ENCODE measurements at places on chromosomes 7 and 10. TPM values are rescaled to one million over a fixed set of nuclear protein-coding genes. Genes with fewer than 3 reads are reported as not detected.

DNA sequence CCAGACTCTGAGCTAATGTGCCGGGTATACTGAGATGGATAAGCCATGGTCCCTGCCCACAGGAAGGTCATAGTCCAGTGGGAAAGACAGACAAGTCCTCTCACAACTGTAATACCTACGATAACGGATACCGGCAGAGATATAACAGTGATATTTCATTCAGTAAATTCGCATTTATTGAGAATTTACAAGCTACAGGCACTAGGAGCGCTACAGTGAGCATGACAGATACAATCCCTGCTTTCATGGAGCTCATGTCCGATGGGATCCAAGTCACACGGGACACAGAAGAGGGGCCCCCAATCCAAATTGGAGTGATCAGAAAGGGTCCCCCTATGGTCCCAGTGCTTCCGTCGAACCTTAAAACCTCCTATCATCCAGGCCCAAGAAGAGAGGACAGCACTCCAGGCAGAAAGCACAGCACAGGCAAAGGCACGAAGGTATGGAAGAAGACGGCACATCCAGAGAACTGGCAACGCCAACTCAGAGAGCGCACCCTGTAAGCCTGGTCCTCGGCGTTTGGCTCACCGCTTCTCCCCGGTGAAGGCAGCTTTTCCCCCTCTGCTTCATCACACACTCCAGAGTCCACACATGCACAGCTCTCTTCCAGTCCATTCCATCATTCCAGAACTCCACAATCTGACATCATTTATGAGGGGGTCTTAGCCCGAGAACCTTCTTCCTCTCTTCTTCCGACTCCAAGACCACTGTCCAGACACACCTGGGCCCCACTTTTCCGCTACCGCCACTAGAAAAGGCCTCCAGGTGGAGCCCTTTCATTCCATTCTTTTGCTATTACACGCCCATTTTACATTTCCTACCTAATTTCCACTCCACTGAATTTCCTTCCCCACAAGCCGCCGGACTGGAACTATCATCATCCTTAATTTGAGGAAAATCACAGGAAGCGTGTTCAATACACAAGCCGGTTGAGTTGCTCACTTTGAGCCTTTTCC lies 47.8 kb upstream of the NKX2-3 start:
- H3K36me3 ChIP-seq, result no peaks in the 10 kb centered on the region
- H3K4me3 ChIP-seq, result no peak overlapping the region
- peaks cover 53% of the 10 kb centered on the region for H3K27me3 ChIP-seq
- DNase-seq, result no peak
- H3K4me1 ChIP-seq, result no peaks in the 10 kb centered on the region

DNA sequence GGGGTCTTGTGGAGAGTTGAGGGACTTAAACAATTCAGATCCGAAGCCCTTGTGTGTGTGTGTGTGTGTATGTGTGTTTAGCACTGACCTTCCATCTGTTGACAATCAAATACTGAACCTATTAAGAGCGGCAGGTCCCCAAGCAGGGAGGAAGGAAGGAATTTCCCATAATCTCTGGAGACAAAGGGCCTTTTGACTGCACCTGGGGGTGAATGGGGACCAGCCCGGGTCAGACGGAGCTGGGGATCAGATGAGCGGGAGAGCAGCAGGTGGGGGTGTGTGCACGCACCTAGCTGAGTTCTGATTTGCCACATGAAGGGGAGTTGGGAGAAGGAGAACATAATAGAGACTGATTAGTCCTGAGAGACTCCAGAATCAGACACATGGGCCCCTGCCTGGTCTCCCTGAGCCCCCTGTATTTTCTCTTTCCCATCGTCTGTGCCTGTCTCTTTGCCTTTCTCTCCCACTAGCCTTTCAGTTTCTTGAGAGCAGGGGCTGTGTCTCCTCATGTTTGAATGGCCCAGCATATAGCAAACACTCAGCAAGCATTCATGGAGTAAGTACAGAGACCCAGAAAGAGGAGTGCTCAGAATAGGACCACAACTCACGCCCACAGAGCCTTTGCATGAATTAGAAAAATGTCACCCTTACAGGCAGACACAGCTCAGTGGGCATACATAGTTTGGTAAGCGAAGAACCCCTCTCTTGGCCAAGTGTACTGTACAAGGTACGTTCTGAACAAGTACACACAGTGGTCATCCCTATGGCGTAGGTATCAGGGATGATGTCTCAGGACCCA lies 288.3 kb upstream of the HABP2 start:
- no peak overlapping the region for H3K4me3 ChIP-seq
- no peak overlapping the region for H3K27ac ChIP-seq
- peaks cover 8% of the 10 kb centered on the region for H3K4me1 ChIP-seq
- no peak for DNase-seq
- H3K27me3 ChIP-seq, result peaks cover 7% of the 10 kb centered on the region
- H3K36me3 ChIP-seq, result no peaks in the 10 kb centered on the region

- no peaks in the 10 kb centered on the region for H3K27me3 ChIP-seq
Observed at GRCh38 chr10:76311752-76312636, 880.6 kb downstream of the LRMDA start.

- no peaks in the 10 kb centered on the region for H3K36me3 ChIP-seq
- H3K4me3 ChIP-seq, result no peak overlapping the region
- no peaks in the 10 kb centered on the region for H3K4me1 ChIP-seq
- no peak for DNase-seq
- H3K27ac ChIP-seq, result no peak overlapping the region
Observed at GRCh38 chr7:53602817-53603418, 567.5 kb downstream of the POM121L12 start.

DNA sequence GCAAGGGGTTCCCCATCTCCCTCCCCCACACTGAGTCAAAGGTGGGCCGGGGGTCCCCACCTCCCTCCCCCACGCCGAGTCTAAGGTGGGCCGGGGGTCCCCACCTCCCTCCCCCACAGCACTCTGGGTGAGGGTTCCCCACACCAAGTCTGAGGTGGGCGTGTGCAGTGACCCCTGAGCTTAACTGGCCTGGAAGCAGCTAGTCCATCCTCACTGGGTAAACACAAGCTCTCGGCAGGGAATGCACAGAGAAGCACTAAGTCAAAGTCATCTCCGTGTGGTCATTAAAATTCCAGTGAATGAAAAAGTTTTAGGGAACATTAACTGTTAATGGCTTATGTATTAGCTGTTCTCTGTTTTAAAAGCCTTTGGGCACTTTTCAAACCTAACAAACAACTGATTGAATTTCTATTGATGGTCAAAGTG lies 43.7 kb upstream of the PRKAR1B start:
- DNase-seq, result no peak
- H3K27ac ChIP-seq, result peak overlapping the region; percentile 72
- peaks cover 37% of the 10 kb centered on the region for H3K4me1 ChIP-seq
- H3K4me3 ChIP-seq, result no peak overlapping the region

DNA sequence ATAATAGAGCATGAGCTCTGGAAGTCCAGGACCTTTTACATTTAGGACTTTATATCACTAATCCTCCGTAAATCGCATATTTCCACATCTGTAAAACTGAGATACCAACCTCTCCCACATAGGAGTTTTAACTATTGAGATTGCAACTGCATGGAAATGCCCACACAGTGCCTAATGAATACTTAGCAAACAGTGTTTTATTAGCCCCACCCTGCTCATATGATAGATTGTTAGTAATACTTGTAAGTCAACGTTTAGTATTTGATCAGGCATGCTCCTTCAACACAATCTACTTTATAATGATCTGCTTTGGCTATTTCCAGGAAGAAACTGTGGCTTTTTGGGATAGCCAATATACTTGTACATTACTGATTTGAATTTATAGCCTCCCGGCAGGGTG lies 8.5 kb downstream of the PDZD8 start:
- no peaks in the 10 kb centered on the region for H3K36me3 ChIP-seq
- H3K4me3 ChIP-seq, result no peak overlapping the region
- no peak for DNase-seq
- H3K27ac ChIP-seq, result no peak overlapping the region

GRCh38 chr10:63829020-63829419 lies 307.8 kb downstream of the REEP3 start:
- H3K27ac ChIP-seq, result no peak overlapping the region
- no peaks in the 10 kb centered on the region for H3K36me3 ChIP-seq
- no peak for DNase-seq
- no peak overlapping the region for H3K4me3 ChIP-seq

DNA sequence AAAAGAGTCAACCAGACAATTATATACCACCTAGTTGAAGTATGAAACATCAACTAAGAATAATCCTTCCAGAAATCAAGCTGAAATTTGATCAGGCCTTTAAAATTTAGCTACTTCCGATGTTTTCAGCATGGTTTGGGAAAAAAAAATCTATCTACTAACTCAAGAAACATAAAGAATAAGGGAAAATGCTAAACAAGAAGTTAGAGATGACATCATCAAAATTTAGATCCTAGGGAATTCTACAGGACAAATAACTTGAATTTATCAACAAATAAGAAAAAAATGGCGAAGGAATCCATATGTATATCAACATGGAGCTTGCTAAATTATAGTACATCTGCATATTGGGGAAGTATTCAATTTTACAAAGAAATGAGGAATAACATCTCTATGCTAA lies 36.3 kb downstream of the HYAL4 start:
- no peaks in the 10 kb centered on the region for H3K4me1 ChIP-seq
- no peak for DNase-seq
- H3K4me3 ChIP-seq, result no peak overlapping the region
- no peaks in the 10 kb centered on the region for H3K36me3 ChIP-seq

Gene OR2A7
- total RNA-seq, result 0.29 TPM

Gene WEE2
- total RNA-seq, result not detected

Gene HMX2
- not detected for total RNA-seq

Gene ZNF853
- total RNA-seq, result 13.8 TPM

- H3K27me3 ChIP-seq, result no peaks in the 10 kb centered on the region
- no peak for DNase-seq
- H3K4me3 ChIP-seq, result no peak overlapping the region
- no peaks in the 10 kb centered on the region for H3K4me1 ChIP-seq
- H3K27ac ChIP-seq, result no peak overlapping the region
Observed at GRCh38 chr7:41529831-41530230, 173.1 kb downstream of the INHBA start.

DNA sequence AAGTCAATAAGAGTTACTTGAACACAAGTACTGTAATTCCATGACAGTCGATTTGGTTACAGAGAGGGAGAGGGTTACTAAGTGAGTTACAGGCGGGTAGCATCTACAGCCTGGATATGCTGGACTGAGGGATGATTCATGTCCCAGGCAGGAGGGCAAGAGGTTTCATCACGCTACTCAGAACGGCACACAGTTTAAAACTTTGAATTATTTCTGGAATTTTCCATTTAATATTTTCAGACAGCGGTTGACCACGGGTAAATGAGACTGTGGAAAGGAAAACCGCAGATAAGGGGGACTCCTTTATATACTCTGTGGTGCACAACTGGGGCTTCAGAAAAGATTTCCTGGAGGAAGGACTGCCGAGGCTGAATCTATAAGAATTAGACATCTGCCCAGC lies 25.7 kb upstream of the LRRC4 start:
- no peaks in the 10 kb centered on the region for H3K4me1 ChIP-seq
- H3K27me3 ChIP-seq, result no peaks in the 10 kb centered on the region
- no peak overlapping the region for H3K4me3 ChIP-seq
- H3K27ac ChIP-seq, result no peak overlapping the region

Gene FKBP6
- total RNA-seq, result not detected

- H3K36me3 ChIP-seq, result peaks cover 46% of the 10 kb centered on the region
- H3K27me3 ChIP-seq, result no peaks in the 10 kb centered on the region
- H3K4me1 ChIP-seq, result peaks cover 37% of the 10 kb centered on the region
- H3K27ac ChIP-seq, result peak overlapping the region; percentile 25
- DNase-seq, result peak; percentile 31
Observed at GRCh38 chr7:6423942-6424701, 23.6 kb downstream of the DAGLB start.

Gene NAT16
- total RNA-seq, result not detected

DNA sequence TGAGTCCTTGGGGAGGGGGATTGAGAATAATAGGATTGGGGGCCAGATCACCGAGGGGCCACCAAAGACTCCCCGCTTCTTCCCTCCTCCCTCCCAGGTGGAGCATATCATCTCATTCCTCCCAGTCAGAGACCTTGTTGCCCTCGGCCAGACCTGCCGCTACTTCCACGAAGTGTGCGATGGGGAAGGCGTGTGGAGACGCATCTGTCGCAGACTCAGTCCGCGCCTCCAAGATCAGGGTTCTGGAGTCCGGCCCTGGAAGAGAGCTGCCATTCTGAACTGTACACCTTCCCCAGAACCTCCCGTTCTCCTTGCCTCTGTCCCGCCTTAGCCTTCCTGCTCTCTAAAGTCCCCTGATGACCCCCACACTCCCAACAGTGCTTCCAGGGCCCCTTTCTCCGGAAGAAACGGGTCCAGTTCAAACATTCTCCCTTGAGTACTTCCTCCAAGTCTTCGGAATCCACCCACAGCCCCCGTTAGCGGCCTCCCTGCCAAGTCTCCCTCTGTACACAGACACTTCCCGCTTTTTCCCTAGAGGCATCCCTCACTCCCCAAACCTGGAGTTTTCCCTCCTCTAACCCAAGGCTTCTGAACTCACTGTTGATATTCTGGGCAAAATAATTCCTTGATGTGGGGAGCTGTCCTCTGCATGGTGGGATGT lies 4.1 kb downstream of the FBXO24 start:
- H3K27ac ChIP-seq, result peak overlapping the region; percentile 84
- no peaks in the 10 kb centered on the region for H3K36me3 ChIP-seq
- H3K27me3 ChIP-seq, result no peaks in the 10 kb centered on the region
- peak; percentile 61 for DNase-seq
- H3K4me3 ChIP-seq, result peak overlapping the region; percentile 29

DNA sequence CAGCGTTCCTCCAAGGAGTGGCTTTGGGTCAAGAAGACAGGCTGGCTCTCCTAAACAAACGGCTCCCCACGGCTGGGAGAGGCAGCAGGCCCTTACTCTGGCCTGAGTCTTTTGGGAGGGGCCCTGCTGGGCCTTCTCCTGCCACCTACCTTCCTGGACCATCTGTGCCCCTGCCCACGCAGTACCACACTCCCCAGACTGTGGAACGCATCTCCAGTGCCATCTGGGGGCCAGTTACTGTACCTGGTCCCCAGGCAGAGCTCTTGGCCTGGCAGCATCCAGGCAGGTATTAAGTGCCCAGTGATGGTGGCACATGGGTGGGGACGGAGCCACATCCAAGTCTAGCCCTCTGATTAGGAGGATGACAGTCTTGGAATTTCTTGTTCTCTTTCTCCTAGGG lies 14.4 kb downstream of the ALKBH4 start:
- no peaks in the 10 kb centered on the region for H3K36me3 ChIP-seq
- DNase-seq, result no peak
- no peak overlapping the region for H3K4me3 ChIP-seq
- no peaks in the 10 kb centered on the region for H3K27me3 ChIP-seq
- H3K4me1 ChIP-seq, result no peaks in the 10 kb centered on the region
- no peak overlapping the region for H3K27ac ChIP-seq

- no peaks in the 10 kb centered on the region for H3K27me3 ChIP-seq
- no peak overlapping the region for H3K27ac ChIP-seq
- H3K36me3 ChIP-seq, result no peaks in the 10 kb centered on the region
Observed at GRCh38 chr7:110962826-110963225, 128.1 kb upstream of the LRRN3 start.

DNA sequence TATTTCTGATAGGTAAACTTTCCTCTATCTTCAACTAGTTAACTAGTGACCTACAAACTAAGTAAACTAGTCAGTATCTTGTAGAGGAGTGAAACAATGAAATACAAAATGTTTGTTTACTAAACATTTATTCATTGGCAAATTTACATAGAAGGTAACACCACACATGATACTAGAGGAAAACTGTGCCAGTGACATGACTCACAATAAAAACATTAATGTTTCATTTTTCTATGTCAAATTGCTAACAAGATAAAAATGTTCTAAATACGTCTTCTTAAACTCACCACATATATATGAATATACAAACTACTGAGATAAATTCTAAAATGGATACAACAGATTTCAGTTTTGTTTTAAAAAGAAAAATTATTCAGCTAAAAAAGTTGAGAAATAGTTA lies 471.3 kb downstream of the PARD3 start:
- H3K4me1 ChIP-seq, result no peaks in the 10 kb centered on the region
- H3K27me3 ChIP-seq, result no peaks in the 10 kb centered on the region
- DNase-seq, result no peak
- H3K36me3 ChIP-seq, result no peaks in the 10 kb centered on the region

Gene KCND2
- not detected for total RNA-seq

Data from heart right ventricle (tissue), 16 donors.